ENCODE measurements at places on chromosomes 1 and 21. TPM values are rescaled to one million over a fixed set of nuclear protein-coding genes. Genes with fewer than 3 reads are reported as not detected.

GRCh38 chr1:15882665-15883064, 35.2 kb downstream of the SPEN start:
- DNase-seq = no peak

DNA sequence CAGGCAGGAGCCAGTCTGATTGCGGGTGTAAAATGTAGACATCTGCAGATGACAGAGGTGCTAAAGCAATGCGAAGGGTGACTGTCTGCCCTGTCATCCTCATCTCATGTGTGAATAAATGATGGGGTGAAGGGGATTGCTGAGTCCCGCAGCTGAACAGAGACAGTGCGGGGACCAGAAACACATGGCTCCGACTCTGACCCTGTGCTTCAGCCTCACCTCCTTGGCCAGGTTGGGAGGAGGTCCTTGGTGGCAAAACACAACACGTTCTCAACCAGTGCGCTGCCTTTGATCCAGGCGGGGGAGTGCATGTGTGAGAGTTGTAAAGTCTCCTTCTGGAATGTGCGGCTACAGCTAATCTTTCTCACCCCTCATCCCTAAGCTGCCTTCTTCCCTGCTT, 32.0 kb upstream of the TTC22 start:
- DNase-seq = no peak

DNA sequence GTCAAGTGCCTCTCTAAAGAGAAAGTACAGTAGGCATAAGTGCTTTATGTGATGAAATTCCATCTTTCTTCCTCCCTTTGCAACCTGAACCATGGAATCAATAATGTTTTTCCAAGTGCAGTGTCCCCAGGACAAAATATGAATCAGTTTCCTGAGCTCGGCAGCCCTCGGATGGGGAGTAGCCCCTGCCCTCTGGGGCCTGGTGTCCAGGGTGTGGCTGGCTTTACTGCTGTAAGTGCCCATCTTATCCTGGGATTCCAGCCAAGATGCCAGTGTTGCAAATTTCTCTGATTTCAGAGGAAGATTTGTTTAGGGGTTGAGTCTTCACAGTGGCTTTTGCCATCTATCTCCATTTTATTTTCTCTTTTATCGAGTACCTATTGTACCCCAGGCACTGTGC, 40.5 kb upstream of the SRP9 start:
- DNase-seq = no peak

- DNase-seq = no peak
Measured at GRCh38 chr1:55378582-55378981, 163.4 kb upstream of the USP24 start.

DNA sequence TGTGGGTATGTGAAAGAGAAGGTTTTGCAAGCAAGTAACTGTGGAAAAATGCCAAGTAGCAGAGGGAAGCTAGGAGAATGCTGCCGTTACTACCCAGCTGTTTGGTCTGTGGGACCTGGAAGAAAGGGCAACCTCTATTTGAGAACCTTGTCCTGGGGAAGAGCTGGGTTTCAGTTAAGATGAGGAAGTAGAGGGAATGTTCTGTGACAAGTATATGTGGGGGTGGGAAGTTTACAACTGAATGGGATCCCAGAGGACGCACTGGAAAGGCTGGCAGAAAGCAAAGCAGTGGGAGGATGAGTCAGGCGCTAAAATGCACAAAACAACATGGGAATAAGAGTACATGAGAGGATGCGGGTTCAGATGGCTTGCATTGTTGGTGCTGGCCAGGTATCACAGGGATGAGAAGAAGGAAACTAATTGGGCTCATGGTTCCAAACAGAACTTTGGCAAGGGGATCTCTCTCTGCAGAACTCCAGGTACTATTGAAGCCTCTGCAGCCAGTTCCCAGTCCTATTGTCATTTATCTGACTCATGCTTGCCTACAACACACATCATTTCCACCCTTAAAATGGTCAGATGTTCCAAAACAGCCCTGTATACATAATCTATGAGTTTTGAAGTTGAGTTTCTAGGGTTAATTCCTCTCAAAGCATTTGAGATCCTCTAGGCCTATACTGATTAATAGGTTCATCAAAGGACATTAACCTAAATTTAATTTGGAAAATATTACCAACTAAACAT, 88.5 kb upstream of the VAV3 start:
- no peak for DNase-seq

DNA sequence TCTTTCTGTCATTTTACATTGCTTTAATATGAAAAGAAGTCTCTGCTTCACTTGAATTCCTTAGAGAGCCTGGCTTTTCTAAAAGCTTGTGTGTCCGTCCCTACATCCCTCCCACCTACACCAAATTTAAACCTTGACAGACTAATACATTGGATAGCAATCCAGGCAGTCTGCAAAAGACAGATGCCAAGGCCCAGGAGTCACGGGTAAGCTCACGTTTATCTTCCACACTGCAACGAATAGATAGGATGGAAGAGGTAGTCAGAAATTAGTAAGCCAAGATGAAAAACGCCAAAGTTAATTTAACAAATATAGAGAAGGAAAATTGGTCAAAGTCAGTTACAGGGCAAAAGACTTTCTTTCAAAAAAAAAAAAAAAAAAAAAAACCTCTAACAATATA, 338.1 kb downstream of the SMYD3 start:
- DNase-seq = no peak

DNA sequence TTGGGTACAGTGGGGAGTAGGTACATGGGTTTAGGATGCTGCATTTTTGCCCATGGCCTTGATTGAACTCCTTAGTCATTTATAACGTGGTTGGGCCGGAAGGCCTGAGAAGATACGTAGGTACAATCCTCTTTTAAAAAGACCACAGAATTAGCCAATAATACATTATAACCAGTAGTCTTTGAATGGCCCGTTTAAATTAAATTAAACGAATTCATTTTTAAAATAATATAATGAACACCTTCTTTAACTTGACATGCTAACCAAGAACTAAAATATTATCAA, 20.1 kb upstream of the ADAR start:
- DNase-seq = no peak

DNA sequence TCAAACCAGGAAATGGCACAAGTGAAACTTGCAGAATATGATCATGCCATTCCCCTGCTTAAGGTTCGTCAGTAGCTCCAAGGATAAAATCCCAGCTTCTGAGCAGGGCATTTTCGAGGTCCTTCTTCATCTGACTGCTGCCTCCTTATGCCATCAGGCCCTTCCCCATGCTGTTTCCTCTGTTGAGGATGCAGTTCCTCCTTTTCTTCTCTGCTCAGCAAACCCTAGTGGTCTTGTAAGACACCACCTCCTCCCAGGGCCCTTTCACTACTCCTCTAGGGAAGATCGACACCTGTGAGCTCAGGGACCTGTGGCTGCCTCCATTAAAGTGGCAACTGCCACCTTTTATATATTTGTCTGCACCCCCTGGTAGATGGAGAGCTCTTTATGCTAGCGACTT, 62.1 kb upstream of the JUN start:
- no peak for DNase-seq

KCNJ9 gene
- polyA plus RNA-seq = 0.14 TPM
